Posterior cingulate gyrus (tissue), 11 donors: ENCODE measurements at places on chromosomes 4 and X.

DNA sequence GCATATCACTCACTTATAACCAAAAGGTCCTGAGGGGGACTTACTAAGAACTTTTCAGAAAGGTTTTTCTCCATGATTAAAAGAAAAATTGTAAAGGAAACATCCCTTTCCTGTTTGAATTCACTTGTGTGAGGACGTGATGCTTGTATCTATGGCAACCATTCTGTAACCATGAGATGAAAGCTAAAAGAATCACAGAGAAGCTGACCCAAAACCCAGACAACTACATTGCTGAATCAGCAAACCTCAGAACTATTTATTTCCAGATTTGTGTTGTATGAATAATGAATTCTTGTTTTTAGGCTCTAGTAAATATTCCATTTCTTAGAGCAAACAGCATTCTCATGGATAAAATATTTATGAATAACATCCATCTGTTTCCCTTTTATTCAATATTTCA lies 91.2 kb downstream of the RCHY1 start:
- no peak for DNase-seq

- no peak for DNase-seq
These were observed 380.6 kb downstream of the MAPK10 start for GRCh38 chr4:85979276-85979675.

- peak; percentile 82 for DNase-seq
These were observed 72.0 kb downstream of the FAT1 start for GRCh38 chr4:186651624-186652023.

- DNase-seq, result no peak
These were observed 16.2 kb upstream of the ART3 start for GRCh38 chr4:76058302-76058701.

DNA sequence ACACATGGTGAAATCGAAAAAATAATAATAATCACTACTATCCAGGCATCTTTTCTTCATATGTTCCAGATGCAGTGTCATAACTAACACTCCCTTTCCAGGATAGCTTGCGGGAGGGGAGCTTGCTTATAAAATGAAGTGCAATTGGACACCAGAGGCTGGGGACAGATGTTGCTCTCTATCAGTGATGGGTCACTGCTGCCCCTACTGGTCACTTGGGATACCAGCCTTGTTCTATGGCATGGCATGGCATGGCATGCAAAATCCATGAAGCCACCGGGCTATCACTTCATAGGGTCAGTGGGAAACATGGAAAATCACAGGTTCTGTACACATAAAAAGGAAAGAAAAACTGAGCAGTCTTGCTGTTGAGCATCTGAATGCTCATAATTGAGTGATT lies 168.1 kb downstream of the GLRA2 start:
- no peak for DNase-seq

- no peak for DNase-seq
These were observed 30.4 kb downstream of the DCLK2 start for GRCh38 chr4:150108691-150109090.

DNA sequence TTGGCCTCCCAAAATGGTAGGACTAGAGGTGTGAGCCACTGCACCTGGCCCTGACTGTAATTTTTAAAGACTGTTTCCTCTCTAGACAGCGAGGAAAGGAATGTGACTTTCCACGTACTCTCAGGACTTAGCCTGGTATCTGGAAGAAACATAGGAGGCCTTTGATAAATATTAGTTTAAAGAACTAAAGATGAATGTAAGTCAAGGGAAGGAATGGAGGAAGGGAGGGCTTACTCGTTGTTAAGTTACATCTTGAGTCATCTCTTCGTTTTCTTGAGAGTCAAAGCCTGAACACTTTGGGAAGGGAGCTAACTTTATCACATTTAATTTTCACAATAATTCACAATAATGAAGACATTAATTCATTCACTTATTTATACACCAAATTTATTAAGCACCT lies 7.2 kb upstream of the LNX1 start:
- no peak for DNase-seq

GRCh38 chrX:154717824-154718223 lies 33.1 kb downstream of the GAB3 start:
- no peak for DNase-seq

GRCh38 chrX:48714573-48714972 lies 18.0 kb downstream of the SUV39H1 start:
- no peak for DNase-seq
